ENCODE measurements at places on chromosomes 2 and 18.
A peak's percentile ranks its signal among the peaks of the same experiment; 100 is the strongest.

GRCh38 chr2:178279142-178279541, 84.8 kb downstream of the OSBPL6 start:
- H3K27ac ChIP-seq, result no peak overlapping the region
- H3K27me3 ChIP-seq, result peaks cover 4% of the 10 kb centered on the region
- H3K4me1 ChIP-seq, result no peaks in the 10 kb centered on the region
- no peak overlapping the region for H3K4me3 ChIP-seq

GRCh38 chr2:217208867-217209266, 349.0 kb upstream of the TNP1 start:
- peaks cover 54% of the 10 kb centered on the region for H3K27me3 ChIP-seq
- H3K27ac ChIP-seq, result no peak overlapping the region
- no peak for DNase-seq
- H3K36me3 ChIP-seq, result no peaks in the 10 kb centered on the region
- no peak overlapping the region for H3K4me3 ChIP-seq

GRCh38 chr18:73793386-73793785, 354.2 kb downstream of the FBXO15 start:
- H3K36me3 ChIP-seq, result no peaks in the 10 kb centered on the region
- no peaks in the 10 kb centered on the region for H3K27me3 ChIP-seq

GRCh38 chr2:96197546-96198255, 10.9 kb downstream of the STARD7 start:
- H3K27ac ChIP-seq, result no peak overlapping the region
- H3K4me1 ChIP-seq, result peaks cover 50% of the 10 kb centered on the region
- no peak for DNase-seq
- H3K27me3 ChIP-seq, result no peaks in the 10 kb centered on the region
- H3K4me3 ChIP-seq, result no peak overlapping the region
- H3K36me3 ChIP-seq, result peaks cover 38% of the 10 kb centered on the region

- H3K4me3 ChIP-seq, result no peak overlapping the region
- H3K4me1 ChIP-seq, result no peaks in the 10 kb centered on the region
- no peaks in the 10 kb centered on the region for H3K27me3 ChIP-seq
- no peak for DNase-seq
- peaks cover 62% of the 10 kb centered on the region for H3K36me3 ChIP-seq
These were observed 31.8 kb upstream of the PPP4R3B start for GRCh38 chr2:55649211-55649610.

DNA sequence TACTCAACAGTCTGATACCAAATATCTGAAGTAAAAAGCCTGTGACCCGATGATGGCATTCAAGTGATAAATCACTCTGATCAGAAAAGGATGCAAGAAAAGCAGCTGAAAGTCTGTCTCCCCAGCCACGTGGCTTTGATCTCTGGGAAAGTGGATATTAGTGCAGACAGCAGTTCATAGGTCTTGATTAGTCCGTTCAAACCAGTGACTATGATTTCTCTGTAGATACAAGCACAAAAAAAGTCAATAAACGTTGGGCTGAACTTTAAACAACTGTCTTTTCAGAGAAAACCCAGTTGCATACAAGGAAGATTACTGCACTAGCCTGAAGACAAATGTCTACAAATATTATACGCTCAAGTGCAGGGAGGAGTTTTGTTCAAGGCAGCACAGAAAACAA, 107.7 kb upstream of the CDC42EP3 start:
- H3K4me3 ChIP-seq, result no peak overlapping the region
- no peaks in the 10 kb centered on the region for H3K36me3 ChIP-seq
- H3K4me1 ChIP-seq, result peaks cover 1% of the 10 kb centered on the region
- H3K27me3 ChIP-seq, result peaks cover 8% of the 10 kb centered on the region
- DNase-seq, result no peak

DNA sequence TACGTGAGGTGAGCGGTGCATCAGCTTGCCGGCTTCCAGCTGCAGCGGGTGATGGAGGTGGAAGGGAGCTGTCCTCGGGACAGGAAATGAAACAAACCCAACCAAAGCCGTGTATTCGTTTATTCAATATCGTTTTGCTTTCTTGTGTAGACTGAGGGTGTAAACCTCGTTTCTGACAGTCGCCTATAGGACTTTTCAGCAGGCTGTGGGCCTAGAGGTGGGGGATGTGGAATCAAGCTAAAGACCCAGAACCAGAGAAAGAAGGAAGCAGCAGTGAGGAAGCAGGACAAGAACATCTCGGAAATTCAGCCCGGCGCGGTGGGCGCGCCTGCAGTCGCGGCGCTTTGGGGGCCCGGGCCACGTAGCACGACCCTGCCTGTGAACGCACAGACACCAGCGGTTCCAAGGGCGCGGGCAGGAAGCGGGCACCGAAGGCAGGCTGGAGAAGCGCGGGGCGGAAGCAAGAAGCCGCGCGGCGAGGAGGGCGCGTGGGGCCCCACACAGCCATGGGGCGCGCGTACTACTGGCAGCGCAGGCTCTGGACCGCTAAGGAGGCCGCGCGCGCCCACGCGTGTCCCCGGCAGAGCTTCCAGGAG, 755 bp upstream of the ATP9B start:
- peaks cover 25% of the 10 kb centered on the region for H3K4me1 ChIP-seq
- peak overlapping the region; percentile 95 for H3K27ac ChIP-seq
- no peak for DNase-seq
- H3K4me3 ChIP-seq, result peak overlapping the region; percentile 88

DNA sequence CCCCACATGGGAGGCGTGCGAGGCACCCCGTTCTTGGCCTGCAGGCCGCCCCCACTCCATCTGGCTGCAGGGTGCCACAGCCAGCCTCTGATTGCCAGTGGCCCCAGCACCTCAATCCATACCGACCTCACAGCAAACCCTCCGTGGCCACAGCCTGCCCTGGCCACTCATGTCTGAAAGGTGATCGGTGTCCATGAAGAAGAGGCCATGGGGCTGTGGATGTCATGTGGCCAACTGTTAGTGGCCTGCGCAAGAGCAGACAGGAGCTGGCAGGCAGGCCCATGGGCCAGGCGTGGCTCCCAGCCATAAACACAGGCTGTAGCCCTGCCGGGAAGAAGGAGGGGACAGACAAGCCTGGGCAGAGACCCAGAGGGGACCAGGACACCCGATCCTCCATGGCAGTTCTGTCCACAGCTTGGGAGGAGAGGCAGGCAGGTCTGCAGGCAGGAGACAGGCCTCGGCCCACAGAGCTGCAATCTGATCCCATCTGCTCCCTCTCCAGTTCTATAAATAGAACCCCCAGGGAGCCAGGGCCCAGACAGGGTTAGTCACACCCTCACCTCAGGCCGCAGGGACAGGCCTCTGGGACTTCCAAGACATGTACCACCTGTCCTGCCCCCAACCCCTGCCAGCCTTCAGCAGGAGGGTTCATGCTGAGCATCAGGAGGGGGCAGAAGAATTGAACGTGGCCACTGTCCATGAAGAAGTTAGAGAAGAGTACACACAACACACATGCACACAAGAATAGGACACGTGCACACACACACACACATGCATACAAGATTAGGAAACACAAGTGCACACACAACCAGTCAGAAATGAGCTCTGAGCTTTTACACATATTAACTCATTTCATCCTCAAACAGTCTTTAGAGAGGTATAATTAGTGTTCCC, 16.9 kb downstream of the STEAP3 start:
- no peak for DNase-seq
- H3K4me3 ChIP-seq, result no peak overlapping the region
- no peak overlapping the region for H3K27ac ChIP-seq
- H3K4me1 ChIP-seq, result peaks cover 12% of the 10 kb centered on the region

DNA sequence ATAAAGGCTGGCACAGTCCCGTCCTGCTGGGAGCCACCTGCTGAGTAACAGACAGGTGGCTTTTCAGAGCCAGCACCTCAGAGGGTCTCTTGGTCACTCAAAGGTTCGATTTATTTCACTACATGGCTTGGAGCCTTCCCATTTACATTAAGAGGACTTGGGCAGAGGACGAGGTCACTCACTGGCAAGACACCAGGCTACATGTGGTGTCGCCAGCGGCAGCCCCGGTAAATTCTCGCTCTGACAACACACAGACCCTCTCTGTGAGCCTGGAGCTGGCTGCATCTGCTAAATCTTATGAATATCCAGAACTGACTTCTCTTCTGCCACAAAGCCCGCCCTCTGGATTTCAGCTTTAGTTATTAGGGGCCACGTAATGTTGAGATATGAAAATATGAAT, 254.7 kb downstream of the VAPA start:
- H3K27ac ChIP-seq, result no peak overlapping the region
- peaks cover 5% of the 10 kb centered on the region for H3K4me1 ChIP-seq
- DNase-seq, result no peak
- no peaks in the 10 kb centered on the region for H3K27me3 ChIP-seq
- H3K36me3 ChIP-seq, result no peaks in the 10 kb centered on the region

GRCh38 chr2:43832457-43832856, 6.2 kb downstream of the ABCG5 start:
- no peak overlapping the region for H3K27ac ChIP-seq
- no peak for DNase-seq
- H3K4me3 ChIP-seq, result no peak overlapping the region
- no peaks in the 10 kb centered on the region for H3K4me1 ChIP-seq

DNA sequence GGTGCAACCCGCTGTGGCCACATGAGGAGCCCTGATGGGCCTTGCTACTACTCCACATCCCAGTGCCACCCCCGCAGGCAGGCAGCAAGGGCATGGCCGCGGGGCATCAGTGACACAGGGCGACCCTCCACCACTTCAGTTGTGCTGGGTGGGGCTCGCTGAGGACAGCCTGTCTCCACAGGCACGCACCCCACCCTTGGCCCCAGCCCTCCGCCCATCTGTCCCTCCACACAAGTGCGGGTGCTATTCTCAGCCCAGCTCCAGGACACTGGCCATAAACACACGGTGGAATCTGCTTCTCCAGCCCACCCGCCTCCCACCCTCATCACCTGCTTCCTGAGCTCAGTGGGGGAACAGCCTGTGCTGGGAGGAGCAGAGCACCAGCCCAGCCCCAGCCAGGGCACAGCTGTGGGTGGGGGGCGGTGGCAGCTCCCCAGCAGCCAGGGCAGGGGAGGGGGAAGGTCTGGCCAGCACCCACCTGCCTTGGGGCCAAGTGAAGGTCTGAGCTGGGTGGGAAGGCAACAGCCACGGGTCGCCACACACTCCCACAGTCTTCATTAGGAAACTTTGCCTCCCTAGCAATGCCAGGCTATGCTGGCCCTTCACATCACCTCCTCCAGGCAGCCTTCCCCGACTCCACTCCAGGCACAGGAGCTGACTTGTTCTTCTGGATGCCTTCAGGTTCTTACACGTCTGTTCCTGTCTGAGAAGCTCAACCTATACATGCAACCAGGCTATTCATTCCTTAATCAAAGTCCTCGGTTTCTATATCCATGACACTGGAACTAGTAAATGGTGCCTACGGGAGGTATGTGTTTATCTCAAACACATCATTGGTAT, 16.5 kb downstream of the BIN1 start:
- no peaks in the 10 kb centered on the region for H3K36me3 ChIP-seq

GRCh38 chr2:205161156-205161839, 521.0 kb upstream of the NRP2 start:
- H3K4me1 ChIP-seq, result no peaks in the 10 kb centered on the region
- no peak overlapping the region for H3K27ac ChIP-seq
- H3K27me3 ChIP-seq, result no peaks in the 10 kb centered on the region
- no peak for DNase-seq
- no peaks in the 10 kb centered on the region for H3K36me3 ChIP-seq

DNA sequence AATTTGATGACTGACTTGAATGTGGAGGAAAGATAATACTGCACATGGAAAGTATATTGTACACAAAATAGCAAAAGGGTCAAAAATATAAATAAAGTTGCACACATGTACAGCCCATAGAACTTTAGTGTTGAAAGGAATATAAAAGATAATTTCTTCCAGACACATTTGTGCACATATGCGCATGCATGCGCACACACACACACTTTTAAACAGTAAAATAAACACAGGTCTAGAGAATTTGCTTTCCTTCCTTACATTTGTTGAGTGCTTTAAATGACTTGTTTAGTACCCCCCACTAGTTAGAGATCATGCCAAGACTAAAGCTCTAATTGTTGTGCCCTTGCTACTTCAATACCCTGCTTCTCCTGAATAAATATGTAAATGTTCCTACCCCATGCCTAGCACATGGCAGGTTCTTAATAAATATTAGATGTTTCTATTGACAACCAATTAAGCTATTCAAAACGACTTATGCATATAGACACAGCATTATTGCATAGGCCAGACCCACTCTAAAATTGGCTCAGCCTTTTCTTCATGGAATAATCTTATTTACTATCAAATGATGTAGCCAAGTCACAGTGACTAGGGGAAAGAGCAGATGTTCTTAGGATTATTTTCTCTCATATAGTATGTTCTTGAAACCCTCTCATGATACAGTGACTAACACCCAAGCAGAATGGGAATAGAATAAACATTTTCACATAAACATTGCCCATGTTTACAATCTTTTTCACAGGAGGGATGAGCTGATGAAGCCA, 165.5 kb upstream of the ACVR2A start:
- no peak overlapping the region for H3K27ac ChIP-seq
- no peaks in the 10 kb centered on the region for H3K27me3 ChIP-seq
- DNase-seq, result no peak
- no peaks in the 10 kb centered on the region for H3K4me1 ChIP-seq
- no peak overlapping the region for H3K4me3 ChIP-seq

DNA sequence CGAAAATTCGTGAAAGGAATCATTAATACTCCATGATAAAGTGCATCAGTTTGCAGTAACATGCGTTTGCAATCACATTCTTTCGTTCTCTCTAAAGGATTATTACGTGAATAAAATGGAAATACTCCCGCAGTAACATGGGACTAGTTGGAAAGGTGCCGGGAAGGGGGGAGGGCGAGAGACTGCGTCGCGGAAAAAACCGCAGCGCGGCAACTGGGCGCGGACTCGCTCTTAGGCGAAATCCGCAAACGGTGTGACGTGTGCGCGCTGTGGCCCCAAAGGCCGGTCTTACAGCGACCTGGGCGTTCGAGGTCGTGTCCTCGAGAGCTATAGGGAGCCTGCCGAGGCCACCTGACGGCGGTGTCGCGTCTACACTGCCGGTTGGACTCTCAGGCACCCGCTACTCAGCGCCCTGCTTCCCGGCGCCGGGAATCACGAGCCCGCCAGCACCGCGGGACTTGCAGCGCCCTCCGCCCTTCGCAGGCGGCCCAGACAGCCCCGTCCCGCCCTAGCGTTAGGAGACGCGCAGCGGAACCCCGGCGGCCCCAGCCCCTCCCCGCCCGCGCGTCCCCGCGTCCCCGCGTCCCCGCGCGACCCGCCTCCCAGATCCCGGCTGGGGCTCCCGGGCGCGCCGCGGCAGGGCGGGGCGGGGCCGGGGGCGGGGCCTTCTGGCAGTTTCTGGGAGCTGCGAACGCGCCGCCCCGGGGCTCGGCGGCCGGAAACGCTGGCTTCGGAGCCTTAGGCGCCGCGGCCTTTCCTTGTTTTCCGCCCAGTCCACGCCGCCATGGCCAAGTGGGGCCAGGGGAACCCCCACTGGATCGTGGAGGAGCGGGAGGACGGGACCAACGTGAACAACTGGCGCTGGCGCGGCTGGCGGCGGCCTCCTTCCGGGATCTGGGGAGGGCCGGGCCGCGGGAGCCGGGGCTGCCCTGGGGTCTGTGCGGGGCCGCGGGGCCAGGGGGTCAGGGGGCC, 15.1 kb downstream of the C2orf74 start:
- H3K4me1 ChIP-seq, result peaks cover 48% of the 10 kb centered on the region
- peak; percentile 95 for DNase-seq
- peak overlapping the region; percentile 94 for H3K4me3 ChIP-seq
- peak overlapping the region; percentile 94 for H3K27ac ChIP-seq
- H3K27me3 ChIP-seq, result no peaks in the 10 kb centered on the region

GRCh38 chr2:217075268-217076057, 215.6 kb upstream of the TNP1 start:
- no peak overlapping the region for H3K4me3 ChIP-seq
- DNase-seq, result no peak
- no peak overlapping the region for H3K27ac ChIP-seq
- H3K27me3 ChIP-seq, result no peaks in the 10 kb centered on the region

All from activated B cell treated with CpG ODN at 0.5 μM for 24 hours (primary cell).